Testis (tissue), 5 donors: ENCODE measurements at places on chromosomes 1 and 21. TPM values are rescaled to one million over a fixed set of nuclear protein-coding genes. Genes with fewer than 3 reads are reported as not detected.

DNA sequence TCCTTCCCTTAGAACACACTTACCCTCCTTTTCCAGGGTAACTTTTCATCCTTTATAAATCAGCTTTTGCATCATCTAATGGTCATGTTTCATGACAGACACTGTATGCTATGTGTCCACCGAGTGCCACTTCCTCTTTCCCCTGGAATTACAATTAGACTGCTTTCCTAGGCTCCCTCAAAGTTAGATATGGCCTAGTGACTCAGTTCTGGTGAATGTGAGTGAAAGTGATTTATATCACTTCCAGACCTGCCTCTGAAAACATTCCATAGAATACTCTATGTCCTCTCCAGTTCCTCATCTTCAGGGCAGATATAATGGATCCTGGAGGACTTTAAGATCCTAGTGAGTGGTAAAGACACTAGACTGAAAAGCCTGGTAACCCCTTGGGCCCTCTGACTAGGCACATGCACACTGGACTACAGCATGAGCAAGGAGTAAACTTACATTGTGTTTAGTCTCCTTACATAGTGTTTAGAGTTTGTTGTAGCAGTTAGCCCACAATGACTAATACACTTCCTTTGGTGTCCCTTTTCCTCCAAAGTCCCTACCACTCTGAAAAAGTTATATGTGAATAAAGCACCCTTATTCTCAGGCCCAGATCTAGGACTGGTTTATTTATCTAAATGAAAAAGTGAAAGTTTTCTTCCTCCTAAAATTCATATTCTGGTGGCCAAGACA is 59.3 kb downstream of the GPR88 start:
- DNase-seq: no peak

DNA sequence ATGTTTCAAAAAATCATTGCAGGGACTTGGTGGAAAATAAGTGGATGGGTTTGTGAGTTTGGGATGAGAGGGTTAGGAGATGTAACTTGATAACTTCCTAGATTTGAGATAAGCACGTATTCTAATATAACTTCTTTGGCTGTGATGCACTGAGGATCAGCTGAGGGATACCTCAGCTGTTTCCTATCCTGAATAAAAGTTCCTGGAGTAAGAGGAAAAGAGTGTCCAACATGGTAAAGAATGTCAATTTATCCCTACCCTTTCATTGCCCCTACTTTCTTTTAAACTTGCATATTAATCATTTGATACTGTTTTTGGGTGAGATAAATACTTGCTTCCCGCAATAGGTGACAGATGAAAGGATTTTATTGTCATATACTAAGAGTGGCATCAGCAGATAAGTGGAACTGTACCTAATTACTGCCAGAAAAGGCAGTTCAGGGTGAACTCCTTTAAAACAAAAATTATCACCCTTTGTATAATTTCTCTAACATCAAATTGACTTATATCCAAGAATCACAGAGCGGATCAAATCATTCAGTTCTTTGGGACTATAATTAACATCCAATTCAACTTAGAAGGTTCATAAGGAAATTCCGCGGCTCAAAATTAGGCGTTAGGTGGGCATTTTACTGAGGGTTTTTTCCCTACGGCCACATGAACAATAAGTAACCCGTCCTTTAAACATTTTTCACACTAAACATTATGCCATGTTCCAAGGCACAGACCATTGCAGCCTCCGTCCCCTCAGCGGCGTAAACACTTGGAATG is 1.4 kb upstream of the SUCO start:
- no peak for DNase-seq

DNA sequence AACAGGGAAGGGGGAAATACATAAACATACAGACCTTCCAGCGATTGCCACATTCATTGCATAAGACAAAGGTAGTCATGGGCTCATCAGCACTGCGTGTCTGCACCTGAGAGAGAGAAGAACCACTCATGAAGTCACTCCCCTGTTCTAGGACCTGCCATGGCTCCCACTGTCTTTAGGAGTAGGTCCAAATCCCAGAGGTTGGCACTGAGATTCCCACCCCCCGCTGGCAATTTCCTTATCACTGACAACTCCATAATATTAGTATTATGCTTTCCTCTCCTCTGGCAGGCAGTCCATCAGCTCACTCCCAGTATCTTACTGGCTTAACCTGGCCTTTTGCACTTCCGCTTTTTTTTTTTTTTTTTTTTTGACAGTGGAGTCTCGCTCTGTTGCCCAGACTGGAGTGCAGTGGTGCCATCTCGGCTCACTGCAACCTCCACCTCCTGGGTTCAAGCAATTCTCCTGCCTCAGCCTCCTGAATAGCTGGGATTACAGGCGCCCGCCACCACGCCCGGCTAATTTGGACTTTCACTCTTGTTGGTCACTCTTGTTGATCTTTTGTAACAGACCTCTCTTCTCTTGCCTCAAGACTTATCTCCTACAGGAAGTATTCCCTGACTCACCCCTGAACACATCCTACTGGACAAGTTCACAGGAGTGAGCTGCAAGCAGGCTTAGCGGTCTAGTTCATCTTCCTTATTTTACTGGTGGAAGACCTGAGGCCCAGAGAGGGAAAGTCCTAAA is 14.8 kb upstream of the ZNF436 start:
- DNase-seq: no peak

- DNase-seq: no peak
Observed at GRCh38 chr1:101697072-101697471, 299.7 kb downstream of the OLFM3 start.

- DNase-seq: no peak
Observed at GRCh38 chr1:78237364-78237916, 191.7 kb downstream of the GIPC2 start.

GRCh38 chr1:53585129-53585528 is 125.9 kb downstream of the DMRTB1 start:
- DNase-seq: no peak

- DNase-seq: peak; percentile 88
Observed at GRCh38 chr1:151024540-151025146, 11.7 kb upstream of the BNIPL start.

DNA sequence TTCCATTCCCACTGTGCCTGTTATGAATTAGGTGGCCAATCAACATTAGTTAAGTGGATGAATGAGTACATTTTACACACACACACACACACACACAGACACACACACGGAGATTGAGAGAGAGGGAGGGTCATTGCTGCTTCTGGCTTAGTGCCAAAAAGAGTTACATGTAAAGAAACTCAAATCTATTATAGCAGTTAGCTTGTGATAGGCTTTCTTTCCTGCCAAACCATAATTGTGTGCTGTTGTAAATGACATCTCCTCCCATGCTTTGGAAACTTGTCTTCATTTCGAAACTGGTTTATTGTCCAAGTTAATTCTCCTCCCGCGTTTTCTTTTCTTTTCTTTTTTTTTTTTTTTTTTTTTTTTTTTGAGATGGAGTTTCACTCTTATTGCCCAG is 1.4 kb upstream of the MT1HL1 start:
- DNase-seq: no peak

GRCh38 chr1:198472119-198472518 is 68.4 kb downstream of the ATP6V1G3 start:
- DNase-seq: no peak

ADORA3 gene
- total RNA-seq: 3.8 TPM

RGS16 gene
- 1.3 TPM for total RNA-seq
